D341Med (cell line): ENCODE measurements at places on chromosomes 13 and 19.
A peak's percentile ranks its signal among the peaks of the same experiment; 100 is the strongest.

- DNase-seq = peak; percentile 3
These were observed 147.2 kb upstream of the VSTM2B start for GRCh38 chr19:29378543-29379080.

- peak; percentile 32 for DNase-seq
These were observed 16.1 kb downstream of the CEBPG start for GRCh38 chr19:33389421-33390100.

DNA sequence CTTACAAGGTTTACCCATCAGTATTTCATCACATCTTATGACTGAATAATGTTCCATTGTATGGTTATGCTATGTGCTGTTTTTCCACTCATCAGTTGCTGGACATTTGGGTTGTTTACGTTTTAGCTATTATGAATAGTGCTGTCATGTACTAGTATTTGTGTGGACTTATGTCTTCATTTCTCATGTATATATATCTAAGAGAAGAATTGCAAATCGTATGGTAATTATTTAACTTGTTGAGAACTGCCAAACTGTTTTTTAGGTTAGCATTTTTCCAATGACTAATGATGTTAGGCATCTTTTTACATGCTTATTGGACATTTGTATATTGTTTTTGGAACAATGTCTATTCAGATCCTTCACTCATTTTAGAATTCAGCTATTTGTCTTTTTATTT lies 368.3 kb downstream of the LMO7 start:
- DNase-seq = no peak

DNA sequence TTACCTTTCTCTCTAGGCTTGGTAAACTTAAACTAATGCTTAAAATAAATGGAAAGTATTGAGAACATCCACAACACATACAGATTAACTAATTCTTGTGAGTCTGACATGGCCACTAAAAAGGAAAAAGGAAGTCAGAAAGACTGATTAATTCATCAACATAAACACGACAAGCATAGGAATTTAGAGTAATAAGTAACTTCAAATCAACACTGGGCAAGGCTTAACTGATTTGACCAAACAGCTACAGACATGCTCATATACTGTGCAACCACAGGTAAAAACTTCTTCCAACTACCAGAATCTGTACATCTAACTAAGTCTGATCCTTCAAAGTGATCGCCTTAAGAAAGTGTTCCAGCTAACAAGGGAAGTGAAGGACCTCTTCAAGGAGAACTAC lies 20.5 kb downstream of the UGGT2 start:
- DNase-seq = no peak

- no peak for DNase-seq
These were observed 130.2 kb downstream of the DNAJC15 start for GRCh38 chr13:43153436-43154090.

DNA sequence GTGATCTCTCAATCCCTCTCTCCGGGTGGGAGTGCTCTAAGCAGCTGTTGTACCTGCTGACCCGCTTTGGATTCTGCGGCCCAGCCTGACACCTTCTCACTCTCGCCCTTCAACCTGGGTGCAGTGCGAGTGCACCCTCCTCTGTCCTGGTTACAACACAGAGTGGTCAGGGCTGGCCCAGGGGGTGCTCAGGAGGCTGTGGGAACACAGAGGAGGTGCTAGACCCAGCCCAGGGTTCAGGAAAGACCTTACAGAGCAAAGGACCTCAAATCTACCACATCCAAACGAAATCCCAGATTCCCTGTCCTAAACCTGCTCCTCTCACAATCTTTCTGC lies 23.7 kb downstream of the ZNF175 start:
- no peak for DNase-seq
